NCI-H510A treated with DMSO at 0.1 percent for 48 hours (cell line): ENCODE measurements at places on chromosomes 16 and 17.

DNA sequence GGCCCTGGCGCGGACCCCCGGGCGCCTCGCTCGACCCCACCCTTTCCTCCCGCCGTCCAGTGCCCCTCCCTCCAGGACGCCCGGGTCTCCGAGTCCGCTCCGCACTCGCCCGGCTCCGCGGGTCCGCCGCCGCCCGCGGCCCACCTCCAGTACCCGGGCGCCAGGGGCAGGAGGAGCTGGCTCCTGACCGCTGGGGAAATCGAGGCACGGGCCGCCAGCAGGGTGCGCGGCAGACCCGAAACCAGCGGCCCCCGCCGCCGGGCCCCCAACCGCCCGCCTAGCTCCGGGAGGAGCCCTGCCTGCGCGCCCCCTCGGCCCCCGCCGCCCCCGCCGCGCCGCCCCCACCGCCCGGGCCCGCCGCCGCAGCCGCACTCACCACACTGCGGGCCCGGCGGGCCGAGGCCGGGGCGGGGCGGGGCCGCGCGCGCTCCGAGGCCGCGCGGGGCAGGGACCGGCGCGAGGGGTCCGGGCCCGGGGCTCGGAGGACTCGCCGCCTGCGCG lies 333 bp downstream of the MAFG start:
- no peak for DNase-seq

GRCh38 chr16:229731-230281 lies 557 bp upstream of the LUC7L start:
- no peak for DNase-seq

DNA sequence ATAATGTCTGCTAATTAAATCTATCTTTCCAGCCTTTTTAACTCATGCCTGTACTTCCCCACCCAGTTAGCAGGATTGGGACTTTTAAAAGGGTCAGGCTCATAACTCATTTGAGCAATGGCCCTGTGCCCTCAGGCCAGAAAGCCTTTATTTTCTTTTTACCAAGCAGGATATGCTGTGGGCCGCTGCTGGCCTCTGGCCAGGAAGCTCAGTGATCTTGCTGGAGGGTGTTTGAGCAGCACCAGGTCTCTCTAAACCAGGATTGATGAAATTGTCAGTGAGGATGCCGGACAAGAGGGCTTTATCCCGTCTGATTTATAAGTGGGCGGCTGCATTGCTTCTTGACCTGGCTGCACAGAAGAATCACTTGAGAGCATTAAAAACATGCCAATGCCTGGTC lies 187.8 kb downstream of the RAB11FIP4 start:
- no peak for DNase-seq

- DNase-seq: peak; percentile 2
Observed at GRCh38 chr17:1123393-1123831, 56.4 kb downstream of the ABR start.
